A549 (cell line): ENCODE measurements at places on chromosomes 7 and 10.

- no peak for DNase-seq
Measured at GRCh38 chr10:18455086-18455884, 196.1 kb downstream of the NSUN6 start.

DNA sequence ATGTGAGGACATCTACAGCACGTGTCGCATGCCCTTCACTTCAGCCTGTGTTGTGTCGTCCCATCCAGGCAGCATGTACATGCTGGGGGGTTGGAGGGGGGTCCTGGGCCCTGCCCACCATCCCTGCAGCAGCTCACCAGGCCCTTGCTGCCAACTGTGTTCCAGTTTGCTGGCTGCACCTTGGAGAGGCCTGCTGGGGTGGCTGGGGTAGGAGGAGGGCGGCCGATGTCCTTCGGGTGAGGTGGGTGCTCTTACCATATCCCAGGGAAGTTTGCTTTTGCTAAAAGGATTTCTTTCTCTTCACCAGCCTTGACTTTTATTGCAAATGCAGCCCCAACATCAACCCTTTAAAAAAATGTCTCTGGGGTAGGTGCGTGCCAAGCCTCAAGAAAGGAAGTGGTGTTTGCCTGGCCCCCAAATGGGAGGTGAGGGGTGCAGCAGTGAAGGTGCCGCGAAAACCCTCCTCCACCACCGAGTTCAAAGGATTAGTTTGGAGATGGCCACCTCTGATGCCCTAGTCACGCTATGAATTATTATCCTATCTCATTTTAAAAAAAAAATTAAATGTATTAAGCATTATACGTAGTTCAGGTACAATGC, 165.8 kb upstream of the KLF6 start:
- DNase-seq = no peak

DNA sequence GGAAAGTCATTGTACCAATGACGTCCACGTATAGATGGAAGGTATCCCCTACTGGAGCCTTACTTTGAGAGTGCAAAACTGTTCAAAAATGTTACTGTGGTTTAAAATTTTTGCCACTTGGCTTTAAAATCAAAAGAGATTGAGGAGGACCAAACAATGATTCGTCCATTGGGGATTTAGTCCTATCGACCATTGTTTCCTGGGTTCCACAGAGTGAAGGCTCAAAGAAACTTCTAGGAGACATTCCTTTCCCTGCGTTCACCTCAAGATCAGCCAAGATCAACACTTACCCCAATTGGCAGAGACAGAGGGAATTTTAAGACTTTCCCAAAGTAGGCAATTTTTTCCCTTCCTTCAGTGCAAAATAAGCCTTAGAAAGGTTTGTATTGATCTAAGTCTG, 152.3 kb downstream of the NEBL start:
- no peak for DNase-seq

DNA sequence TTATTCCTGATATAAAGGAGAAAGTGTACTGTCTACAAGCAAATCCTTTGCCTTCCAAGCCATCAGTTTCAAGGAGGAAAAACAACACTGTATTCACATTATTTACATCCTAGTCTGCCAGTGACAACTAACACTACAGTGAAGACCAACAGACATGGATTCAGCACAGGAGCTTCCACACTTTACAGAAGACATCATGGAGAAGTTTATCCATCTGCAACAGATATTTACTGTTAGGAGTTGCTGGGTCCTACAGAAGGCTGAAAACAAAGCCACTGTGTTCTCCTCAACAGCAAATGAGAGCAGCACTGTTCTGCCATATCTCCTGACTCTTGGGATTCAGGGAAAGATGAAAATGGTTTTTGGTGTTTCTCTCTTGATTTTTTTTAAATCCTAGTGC, 31.9 kb downstream of the NAPEPLD start:
- DNase-seq = no peak
